ENCODE measurements at places on chromosomes 2 and 18.

DNA sequence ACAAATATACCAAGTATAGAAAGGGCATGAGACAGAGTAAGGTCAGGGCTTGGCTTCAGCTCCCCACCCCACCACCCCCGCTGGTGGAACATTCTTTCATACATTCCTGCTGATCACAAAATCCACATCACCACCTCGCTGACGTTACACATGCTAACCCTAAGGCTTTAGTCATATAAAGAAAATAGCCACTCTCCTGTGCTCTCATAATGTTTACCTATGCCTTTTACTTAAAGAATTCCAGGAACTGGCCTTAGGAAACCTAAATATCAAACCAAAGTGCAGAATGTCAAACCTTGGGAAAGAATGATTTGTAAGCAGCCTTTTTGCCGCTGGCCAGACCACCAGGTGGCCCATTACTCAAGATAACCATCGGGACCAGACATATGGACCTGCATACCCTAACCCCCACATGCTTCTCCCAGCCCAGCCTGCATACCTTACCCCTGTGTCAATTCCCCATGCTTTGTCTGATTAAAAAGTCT is 136.3 kb upstream of the SLC39A10 start:
- DNase-seq, result peak; percentile 77

DNA sequence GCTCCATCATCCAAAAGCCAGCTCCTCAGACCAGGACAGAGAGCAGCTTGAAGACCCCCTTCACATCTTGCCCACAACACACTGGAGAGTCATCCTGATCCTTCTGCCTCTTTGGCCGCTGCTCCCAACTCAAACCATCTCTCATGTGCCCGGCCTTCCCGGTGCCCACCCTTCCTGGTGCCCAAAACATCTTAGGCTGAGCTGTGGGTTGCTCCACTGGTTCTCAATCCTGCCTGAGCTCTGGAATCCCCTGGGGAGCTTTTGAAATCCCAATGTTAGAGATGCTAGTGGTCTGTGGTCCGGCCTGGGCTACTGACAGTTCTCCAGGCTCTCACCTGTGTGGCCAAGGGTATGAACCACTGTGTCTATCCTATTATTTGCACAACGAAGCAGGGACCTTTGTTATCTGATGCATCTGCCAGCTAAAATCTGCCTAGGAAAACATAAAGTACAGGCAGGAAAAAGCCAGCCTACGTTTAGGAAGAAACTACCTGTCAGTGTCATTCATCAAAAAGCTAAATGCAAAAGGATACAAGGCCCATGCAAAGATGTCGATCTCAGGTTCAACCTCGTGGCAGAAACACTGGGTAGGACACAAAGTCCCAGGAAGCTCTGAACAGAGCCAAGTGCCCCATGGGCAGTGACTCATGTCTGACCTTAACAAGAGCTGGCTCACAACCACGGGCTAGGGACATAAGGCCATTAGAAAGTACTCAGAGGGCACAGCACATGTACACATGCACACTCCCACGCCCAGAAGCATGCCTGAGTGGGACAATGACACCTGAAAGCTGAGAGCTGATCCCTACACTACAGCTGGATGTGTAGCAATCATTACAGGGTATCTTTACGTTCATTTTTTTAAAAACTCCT is 30.8 kb downstream of the TBC1D8 start:
- no peak for DNase-seq

DNA sequence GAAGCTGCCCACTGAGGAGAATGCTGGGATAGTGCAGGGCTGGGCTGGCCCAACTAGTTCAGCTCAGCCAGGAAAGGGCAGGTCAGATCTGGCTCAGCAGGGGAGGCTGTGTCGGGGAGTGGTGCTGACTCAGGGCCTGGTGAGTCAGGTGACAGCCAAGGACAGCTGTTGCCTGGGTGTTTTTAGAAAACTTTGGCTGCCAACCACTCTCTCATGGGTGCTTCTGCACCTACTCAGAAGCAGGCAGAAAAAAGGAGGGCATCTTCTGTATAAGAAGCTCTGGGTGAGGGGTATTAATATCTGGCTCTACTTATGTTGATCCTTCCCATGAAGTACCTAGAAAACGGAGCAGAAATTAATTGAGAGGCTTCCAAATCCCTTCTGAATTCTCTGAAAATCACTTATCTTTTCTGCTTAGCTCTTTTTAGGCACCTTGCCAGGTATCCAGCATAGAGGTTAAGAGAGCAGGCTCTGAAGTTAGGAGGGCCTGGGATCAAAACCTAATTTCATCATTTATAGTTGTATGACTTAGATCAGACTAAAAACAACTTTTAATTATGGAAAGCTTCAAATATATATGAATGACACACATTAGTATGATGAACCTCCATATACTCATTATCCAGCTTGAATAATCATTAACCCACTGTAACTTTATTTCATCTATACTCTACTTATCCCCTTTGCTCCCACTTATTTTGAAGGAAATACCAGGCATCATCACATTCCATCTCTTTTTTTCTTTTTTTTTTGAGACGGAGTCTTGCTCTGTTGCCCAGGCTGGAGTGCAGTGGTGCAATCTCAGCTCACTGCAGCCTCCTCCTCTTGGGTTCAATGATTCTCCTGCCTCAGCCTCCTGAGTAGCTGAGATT is 15.5 kb upstream of the RAB10 start:
- peak; percentile 78 for DNase-seq

DNA sequence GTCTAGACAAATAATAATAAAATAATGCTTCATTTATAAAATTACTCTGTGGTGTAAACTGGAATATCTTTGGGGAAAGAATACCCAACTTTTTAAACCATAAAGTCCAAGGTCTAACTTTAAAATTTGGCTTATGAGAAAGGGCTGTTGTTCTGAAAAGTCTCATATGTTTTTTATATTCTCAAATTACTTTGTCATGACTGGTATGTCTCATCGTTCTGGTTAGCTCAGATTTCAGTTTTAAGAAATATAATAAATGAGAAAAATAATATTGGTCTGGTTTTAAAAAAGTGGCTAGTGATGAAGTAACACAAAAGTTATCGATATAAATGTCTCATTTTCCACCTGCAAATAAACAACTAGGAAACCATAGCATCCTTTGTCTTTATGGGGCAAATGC is 1658.1 kb downstream of the LRP1B start:
- DNase-seq, result no peak

DNA sequence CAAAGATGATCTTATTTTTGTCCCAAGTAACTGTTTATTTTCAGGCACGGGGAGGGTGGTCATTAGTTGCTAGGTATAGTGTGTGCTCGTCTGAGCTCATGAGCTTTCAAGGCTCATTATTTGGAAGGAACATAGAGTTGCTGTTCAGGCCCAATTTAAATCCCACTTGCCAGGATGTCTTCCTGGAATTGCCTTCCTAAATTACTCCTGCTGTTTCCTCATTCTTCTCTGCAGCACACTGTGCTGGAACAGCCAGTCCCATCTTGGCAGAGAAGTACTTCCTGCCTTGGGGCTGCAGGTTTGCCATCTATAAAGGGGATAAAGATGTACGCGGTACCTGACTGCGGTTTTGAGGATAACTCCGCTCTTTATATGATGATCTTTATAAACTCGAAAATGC is 37.3 kb downstream of the GREB1 start:
- DNase-seq, result no peak

GRCh38 chr2:220226076-220226475 is 598.6 kb downstream of the SLC4A3 start:
- DNase-seq, result no peak

DNA sequence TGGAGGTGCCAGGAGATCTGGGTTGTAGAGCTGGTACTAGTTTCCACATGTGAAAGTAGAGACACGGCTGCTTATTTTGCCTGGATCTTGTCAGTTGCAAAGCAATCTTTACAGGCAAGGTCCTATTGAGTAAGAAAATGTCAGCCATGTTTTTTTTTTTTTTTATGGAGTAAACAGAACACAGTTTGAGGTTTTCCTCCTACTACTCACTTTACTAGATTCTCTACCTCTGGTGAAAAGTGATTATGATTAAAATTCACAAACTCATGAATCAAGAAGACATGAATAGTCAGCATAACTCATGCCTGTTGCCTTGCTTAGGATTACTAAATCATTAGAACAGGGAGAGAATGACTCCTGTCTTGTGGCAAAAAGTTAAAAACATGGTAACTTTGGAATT is 70.1 kb upstream of the PNPT1 start:
- no peak for DNase-seq
